Activated CD4-positive, alpha-beta memory T cell treated with anti-CD3 and anti-CD28 coated beads for 36 hours (primary cell): ENCODE measurements at places on chromosomes 1 and 21. TPM values are rescaled to one million over a fixed set of nuclear protein-coding genes. Genes with fewer than 3 reads are reported as not detected.

Gene ZBED6
- 20.4 TPM for total RNA-seq

Gene CHODL
- not detected for total RNA-seq

Gene BEND5
- total RNA-seq: 1.0 TPM

Gene PGLYRP3
- total RNA-seq: not detected

Gene MECR
- total RNA-seq: 37.2 TPM
